ENCODE measurements at places on chromosomes 2 and 18.

- no peak for DNase-seq
These were observed 454.0 kb downstream of the NBAS start for GRCh38 chr2:15107137-15107536.

GRCh38 chr2:70047451-70047850 lies 39.8 kb upstream of the PCBP1 start:
- no peak for DNase-seq

- no peak for DNase-seq
These were observed 55.7 kb upstream of the SLC39A10 start for GRCh38 chr2:195601361-195601760.

- DNase-seq: no peak
These were observed 16.2 kb downstream of the SLC25A52 start for GRCh38 chr18:31744321-31745067.

DNA sequence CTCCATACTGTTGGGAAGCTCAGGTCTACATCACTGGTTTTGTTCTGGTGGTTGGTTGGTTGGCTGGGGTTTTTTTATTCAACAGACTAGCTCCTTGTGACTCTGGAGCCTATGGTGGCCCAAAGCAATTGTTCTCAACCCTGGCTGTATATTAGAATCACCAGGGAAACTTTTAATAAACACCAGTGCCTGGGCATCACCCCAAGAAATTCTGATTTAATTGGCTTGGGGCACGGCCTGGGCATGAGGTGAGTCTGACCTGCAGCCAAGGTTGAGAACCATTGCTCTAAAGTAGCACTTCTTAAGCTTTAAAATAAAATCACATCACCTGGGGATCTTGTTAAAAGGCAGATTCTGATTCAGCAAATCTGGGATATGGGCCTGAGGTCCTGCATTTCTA lies 184.1 kb downstream of the C1D start:
- no peak for DNase-seq
